Breast epithelium (tissue), 4 donors: ENCODE measurements at places on chromosomes 6 and 20.

DNA sequence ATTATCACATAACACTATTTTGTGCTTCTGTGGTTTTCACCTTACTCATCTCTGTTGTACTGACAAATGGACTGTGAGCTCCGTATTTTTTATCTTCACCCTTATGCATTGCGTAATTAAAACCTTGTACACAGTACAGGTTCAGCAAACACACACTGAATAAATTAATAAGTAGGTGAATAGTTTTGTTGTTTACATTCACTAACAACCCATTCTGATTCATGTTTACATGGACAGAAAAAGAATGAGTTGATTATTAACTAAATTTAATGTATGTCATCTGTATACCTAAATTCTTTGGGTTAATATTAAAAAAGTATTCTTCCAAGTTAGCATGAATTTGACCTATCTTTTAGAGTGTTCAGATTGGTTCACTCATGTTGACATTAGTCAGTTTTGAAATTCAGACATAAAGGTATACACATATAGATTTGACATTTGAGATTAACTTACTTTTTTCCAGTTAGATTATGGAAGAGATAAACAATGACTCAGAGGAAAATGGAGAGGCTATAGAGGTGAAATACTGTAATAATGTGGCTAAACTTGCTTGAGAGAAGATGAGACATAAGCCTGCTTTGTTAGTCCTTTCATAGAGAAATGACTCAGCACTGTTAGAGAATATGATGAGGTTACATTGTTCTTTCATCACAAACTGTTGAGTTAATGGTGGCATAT is 541.7 kb upstream of the FLRT3 start:
- H3K36me3 ChIP-seq: no peaks in the 10 kb centered on the region
- no peaks in the 10 kb centered on the region for H3K27me3 ChIP-seq
- no peaks in the 10 kb centered on the region for H3K4me1 ChIP-seq
- no peak for DNase-seq

- no peaks in the 10 kb centered on the region for H3K27me3 ChIP-seq
- H3K36me3 ChIP-seq: peaks cover 5% of the 10 kb centered on the region
- H3K4me3 ChIP-seq: no peak overlapping the region
- H3K4me1 ChIP-seq: no peaks in the 10 kb centered on the region
These were observed 12.8 kb upstream of the ZNFX1 start for GRCh38 chr20:49290608-49291191.

- H3K36me3 ChIP-seq: peaks cover 8% of the 10 kb centered on the region
- H3K27ac ChIP-seq: peak overlapping the region; percentile 10
- DNase-seq: no peak
- no peaks in the 10 kb centered on the region for H3K27me3 ChIP-seq
- H3K4me1 ChIP-seq: no peaks in the 10 kb centered on the region
These were observed 58.7 kb upstream of the EMILIN3 start for GRCh38 chr20:41425180-41425884.

- H3K27ac ChIP-seq: no peak overlapping the region
- no peaks in the 10 kb centered on the region for H3K27me3 ChIP-seq
- no peak for DNase-seq
- no peak overlapping the region for H3K4me3 ChIP-seq
- no peaks in the 10 kb centered on the region for H3K4me1 ChIP-seq
- no peaks in the 10 kb centered on the region for H3K36me3 ChIP-seq
These were observed 75.5 kb downstream of the ANKS1A start for GRCh38 chr6:34964564-34964963.

- no peak overlapping the region for H3K4me3 ChIP-seq
- peak overlapping the region; percentile 64 for H3K27ac ChIP-seq
- DNase-seq: no peak
- H3K27me3 ChIP-seq: no peaks in the 10 kb centered on the region
- no peaks in the 10 kb centered on the region for H3K4me1 ChIP-seq
These were observed 36.2 kb downstream of the VEGFA start for GRCh38 chr6:43806043-43806757.

GRCh38 chr6:95879856-95880255 is 135.9 kb upstream of the FUT9 start:
- no peaks in the 10 kb centered on the region for H3K27me3 ChIP-seq
- H3K27ac ChIP-seq: no peak overlapping the region
- no peaks in the 10 kb centered on the region for H3K4me1 ChIP-seq
- DNase-seq: no peak

GRCh38 chr6:39884696-39885095 is 49.6 kb downstream of the MOCS1 start:
- H3K4me3 ChIP-seq: no peak overlapping the region
- H3K36me3 ChIP-seq: no peaks in the 10 kb centered on the region
- H3K27me3 ChIP-seq: no peaks in the 10 kb centered on the region
- DNase-seq: no peak
- H3K27ac ChIP-seq: no peak overlapping the region
- H3K4me1 ChIP-seq: no peaks in the 10 kb centered on the region

- H3K4me1 ChIP-seq: peaks cover 4% of the 10 kb centered on the region
- peak; percentile 70 for DNase-seq
- H3K27ac ChIP-seq: peak overlapping the region; percentile 98
- no peaks in the 10 kb centered on the region for H3K27me3 ChIP-seq
- peak overlapping the region; percentile 89 for H3K4me3 ChIP-seq
- no peaks in the 10 kb centered on the region for H3K36me3 ChIP-seq
These were observed 2.3 kb downstream of the PXDC1 start for GRCh38 chr6:3749067-3749841.

- H3K27me3 ChIP-seq: no peaks in the 10 kb centered on the region
- no peak within 1 kb of the TSS for H3K27ac ChIP-seq
- DNase-seq: no peak
- no peaks in the 10 kb centered on the region for H3K36me3 ChIP-seq
- H3K4me1 ChIP-seq: peaks cover 4% of the 10 kb centered on the region
These were observed at the start of gene KCNK17 for GRCh38 chr6:39314273-39314795. Gene KCNK17, minus strand, starts transcription at chr6:39314419. Its CDS starts 99 bp downstream, at chr6:39314320.

DNA sequence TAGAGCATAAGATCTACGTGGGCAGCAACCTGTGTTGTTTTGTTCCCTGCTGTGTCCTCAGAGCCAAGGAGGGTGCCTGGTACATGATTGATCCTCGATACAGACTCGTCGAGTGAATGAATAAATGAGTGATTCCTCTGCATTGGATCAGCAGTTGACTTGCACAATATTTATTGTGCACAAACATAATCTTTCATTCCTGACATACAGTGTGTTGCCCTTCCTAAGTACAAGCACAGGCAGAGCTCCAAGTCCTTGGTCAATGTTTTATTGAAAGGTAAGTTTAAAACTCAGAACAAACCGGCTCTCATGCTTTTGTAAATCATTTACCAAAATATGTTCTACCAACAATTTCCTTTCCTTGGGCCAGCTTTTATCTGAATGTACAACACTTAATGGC is 57.4 kb downstream of the STMND1 start:
- no peak for DNase-seq
- no peak overlapping the region for H3K4me3 ChIP-seq
- H3K27me3 ChIP-seq: no peaks in the 10 kb centered on the region
- H3K36me3 ChIP-seq: no peaks in the 10 kb centered on the region

DNA sequence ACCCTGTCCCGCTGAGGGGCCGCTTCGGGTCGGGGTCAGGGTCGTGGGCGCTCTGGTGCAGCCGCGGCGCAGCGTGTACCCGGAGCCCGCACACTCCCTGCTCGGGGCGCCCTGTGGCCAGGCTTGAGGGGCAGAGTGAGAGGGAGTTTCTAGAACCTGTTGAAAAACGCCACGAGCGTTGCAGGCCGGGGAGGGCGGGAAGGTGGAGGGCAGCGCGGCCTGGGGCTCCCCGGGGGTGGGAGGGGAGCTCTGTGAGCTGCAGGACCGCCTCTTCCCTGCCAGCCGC is 539 bp upstream of the BHLHE23 start:
- peaks cover 6% of the 10 kb centered on the region for H3K4me1 ChIP-seq
- peaks cover 83% of the 10 kb centered on the region for H3K27me3 ChIP-seq
- no peak for DNase-seq

DNA sequence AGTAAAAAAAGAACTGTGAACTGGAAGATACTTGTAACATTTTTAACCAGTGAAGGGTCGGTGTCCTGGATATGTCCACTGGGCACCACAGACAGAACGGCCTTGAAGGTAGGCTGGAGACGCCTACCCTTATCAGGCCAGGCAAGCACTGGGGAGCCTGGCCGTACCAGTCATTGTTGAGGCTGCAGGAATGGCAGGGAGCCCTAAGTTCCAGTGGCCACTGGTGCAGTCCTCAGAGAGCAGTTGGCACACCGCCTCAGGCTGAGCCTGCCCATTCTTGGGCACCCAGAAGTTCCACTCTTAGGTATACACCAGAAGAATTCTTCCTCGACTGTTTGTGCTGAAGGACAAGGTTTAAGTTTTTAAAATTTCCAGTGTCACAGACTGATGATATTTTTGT is 20.5 kb downstream of the DNAJC5 start:
- no peak overlapping the region for H3K4me3 ChIP-seq
- no peaks in the 10 kb centered on the region for H3K4me1 ChIP-seq
- DNase-seq: no peak
- H3K27ac ChIP-seq: no peak overlapping the region
- H3K36me3 ChIP-seq: no peaks in the 10 kb centered on the region

DNA sequence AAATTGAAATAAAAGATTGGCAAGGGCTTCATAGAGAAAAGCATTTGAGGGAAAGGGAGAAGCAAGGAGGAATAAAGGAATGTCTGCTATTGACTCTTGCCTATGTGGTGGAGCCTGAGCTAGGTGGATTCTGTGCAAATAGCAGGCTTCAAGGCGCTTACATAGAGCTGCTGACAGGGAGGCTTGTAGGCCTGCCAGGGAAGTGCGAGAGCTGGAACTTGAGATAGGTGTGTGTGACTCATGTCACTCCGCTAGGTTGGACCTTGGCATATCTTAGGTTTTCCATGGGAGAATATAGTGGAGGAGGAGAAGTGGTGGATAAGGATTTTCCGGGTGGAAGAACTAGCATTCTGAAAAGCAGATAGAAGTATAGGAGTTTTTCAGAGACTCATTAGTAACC is 14.0 kb downstream of the SNRNP48 start:
- no peak overlapping the region for H3K4me3 ChIP-seq
- H3K4me1 ChIP-seq: no peaks in the 10 kb centered on the region
- H3K27me3 ChIP-seq: no peaks in the 10 kb centered on the region
- DNase-seq: no peak
- peaks cover 8% of the 10 kb centered on the region for H3K36me3 ChIP-seq
- no peak overlapping the region for H3K27ac ChIP-seq

- H3K27me3 ChIP-seq: no peaks in the 10 kb centered on the region
- no peak overlapping the region for H3K4me3 ChIP-seq
- H3K27ac ChIP-seq: no peak overlapping the region
- DNase-seq: no peak
- no peaks in the 10 kb centered on the region for H3K36me3 ChIP-seq
- H3K4me1 ChIP-seq: no peaks in the 10 kb centered on the region
These were observed 177.9 kb downstream of the RNGTT start for GRCh38 chr6:88785478-88785877.

DNA sequence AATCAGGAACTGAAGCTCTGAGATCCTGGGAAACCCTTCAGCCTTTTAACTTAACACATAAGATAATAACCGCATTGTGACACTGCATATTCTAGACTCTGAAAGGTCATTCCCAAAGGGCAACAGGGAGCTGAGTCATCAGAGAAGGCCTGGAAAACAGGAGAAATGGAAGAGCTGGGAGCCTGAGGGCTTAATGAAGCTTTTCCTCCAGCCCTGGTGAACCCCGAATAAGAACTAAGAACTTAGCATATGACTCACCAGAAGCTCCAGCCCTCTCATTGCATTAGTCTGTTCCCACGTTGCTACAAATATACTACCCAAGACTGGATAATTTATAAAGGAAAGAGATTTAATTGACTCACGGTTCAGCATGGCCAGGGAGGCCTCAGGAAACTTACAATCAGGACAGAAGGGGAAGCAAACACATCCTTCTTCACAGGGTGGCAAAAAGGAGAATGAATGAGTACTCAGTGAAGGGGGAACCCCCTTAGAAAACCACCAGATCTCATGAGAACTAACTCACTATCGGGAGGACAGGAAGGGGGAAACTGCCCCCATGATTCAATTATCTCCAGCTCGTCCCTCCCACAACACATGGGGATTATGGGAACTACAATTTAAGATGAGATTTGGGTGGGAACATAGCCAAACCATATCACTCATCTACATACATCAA is 648.5 kb downstream of the TFAP2A start:
- H3K36me3 ChIP-seq: no peaks in the 10 kb centered on the region
- H3K27me3 ChIP-seq: no peaks in the 10 kb centered on the region
- no peak overlapping the region for H3K27ac ChIP-seq
- DNase-seq: no peak

DNA sequence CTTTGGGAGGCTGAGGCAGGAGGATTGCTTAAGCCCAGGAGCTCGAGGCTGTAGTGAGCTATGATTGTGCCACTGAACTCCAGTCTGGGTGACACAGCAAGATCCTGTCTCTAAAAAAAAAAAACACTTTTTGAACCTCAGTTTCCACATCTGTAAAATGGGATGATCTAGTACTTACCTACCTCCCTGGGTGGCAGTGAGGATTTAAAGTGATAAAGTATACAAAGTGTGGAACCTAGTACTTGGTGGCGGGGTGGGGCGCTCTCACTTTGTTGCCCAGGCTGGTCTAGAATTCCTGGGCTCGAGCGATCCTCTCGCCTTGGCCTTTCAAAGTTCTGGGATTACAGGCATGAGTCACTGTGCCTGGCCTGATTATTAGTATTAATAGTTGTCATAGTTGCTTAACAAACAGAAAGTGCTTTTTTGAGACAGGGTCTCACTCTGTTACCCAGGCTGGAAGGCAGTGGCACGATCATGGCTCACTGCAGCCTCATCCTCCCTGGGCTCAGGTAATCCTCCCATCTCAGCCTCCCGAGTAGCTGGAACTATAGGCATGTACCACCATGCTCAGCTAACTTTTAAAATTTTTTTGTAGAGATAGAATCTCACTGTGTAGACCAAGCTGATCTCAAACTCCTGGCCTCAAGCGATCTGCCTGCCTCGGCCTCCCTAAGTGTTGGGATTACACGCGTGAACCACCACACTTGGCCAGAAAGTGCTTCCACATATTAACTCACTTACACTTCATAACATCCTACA is 7.0 kb upstream of the PLTP start:
- no peaks in the 10 kb centered on the region for H3K27me3 ChIP-seq
- no peak overlapping the region for H3K4me3 ChIP-seq
- DNase-seq: no peak
- no peaks in the 10 kb centered on the region for H3K36me3 ChIP-seq
- peaks cover 6% of the 10 kb centered on the region for H3K4me1 ChIP-seq
- peak overlapping the region; percentile 73 for H3K27ac ChIP-seq

DNA sequence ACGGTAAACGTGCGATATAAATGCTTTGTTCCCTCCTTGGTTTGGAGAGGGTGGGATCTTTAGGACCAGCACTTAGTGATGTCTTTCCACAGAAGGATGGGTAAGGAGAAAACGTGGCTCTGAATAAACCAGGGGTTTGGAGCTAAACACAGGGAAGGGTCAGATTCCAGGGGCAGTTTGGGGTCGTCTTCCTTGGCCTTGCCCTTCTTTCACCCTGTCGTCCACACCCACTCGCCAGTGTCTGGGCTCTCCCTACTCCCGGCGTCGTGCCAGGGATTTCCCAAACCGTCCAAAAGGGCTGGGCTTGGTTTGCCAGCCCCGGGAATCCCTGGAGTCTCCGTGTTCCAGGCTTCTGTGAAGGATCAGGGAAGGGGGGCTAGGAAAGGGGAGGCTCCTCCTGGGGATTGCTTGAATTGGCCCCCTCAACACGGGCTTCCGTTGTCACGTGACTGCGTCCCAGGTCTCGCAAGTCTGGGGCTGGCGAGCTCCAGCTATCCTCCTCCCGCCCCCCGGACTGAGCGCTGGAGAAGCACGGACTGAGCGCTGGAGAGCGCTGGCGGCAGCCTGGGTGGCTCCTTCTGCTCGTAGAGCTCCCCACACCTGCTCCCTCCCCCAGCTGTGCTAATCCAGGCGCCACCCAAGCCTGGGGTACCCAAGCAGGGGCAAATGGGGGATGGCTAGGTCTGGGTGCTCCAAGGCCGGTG is 9.4 kb upstream of the ARMC12 start:
- H3K4me3 ChIP-seq: peak overlapping the region; percentile 77
- H3K36me3 ChIP-seq: no peaks in the 10 kb centered on the region
- no peaks in the 10 kb centered on the region for H3K27me3 ChIP-seq
- H3K4me1 ChIP-seq: peaks cover 40% of the 10 kb centered on the region
- DNase-seq: peak; percentile 89
